ENCODE measurements at places on chromosomes 2 and 18.

DNA sequence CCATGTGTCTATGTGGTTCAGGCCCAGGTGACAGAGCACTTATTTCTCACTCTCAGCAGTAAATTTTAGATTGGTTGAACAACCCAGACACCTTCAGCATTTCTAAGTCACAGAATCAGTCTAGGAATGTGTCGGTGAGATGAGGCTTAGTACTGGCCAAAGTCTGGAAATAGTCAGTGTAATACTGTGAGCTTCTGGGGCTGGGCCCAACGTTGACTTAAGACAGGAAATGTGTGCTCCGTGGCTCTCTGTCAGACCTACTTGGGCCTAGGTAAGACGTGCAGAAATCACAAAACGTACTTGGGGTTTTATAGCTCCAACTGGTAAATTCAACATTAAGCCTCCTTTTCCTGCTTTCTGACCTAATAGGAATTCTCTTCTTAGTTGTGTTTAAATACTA lies 160.3 kb upstream of the COL3A1 start:
- DNase-seq, result peak; percentile 69

- DNase-seq, result no peak
Measured at GRCh38 chr2:42847596-42848151, 55.3 kb upstream of the HAAO start.

GRCh38 chr2:42835577-42836371 lies 43.4 kb upstream of the HAAO start:
- peak; percentile 98 for DNase-seq

DNA sequence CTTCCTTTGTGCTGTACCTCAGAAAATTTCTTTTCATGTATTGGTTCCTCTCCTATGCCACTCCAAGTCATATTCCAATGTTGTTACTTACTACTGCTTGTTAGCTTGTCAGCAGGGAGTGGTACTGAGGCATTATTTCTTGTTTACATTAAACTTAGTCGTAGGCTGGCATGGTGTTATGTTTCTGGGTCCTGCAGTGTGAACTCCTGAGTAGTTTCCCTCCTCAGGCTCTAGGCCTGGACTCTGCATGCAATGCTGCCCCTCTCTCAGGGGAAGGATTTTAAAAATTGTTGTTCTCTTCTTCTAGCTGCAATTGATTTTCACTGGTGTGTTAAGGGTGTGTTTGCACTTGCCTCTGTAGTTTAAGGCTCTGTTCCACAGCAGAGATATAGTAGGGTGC lies 671.6 kb downstream of the PLCL1 start:
- no peak for DNase-seq

Measured in cardiac fibroblast (primary cell).